Fibroblast of mammary gland (primary cell): ENCODE measurements at places on chromosomes 12 and 14.

DNA sequence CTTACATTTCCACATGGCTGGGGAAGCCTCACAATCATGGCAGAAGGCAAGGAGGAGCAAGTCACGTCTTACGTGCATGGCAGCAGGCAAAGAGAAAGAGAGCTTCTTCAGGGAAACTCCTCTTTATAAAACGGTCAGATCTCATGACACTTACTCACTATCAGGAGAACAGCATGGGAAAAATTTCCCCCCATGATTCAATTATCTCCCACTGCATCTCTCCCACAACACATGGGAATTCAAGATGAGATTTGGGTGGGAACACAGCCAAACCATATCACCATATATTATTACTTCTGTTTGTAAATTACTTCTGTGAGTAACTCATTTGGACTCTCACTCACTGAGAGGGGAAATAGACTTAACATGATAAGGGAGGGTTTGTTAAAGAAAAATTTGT lies 1496.8 kb upstream of the TMEM132C start:
- DNase-seq: peak; percentile 6

DNA sequence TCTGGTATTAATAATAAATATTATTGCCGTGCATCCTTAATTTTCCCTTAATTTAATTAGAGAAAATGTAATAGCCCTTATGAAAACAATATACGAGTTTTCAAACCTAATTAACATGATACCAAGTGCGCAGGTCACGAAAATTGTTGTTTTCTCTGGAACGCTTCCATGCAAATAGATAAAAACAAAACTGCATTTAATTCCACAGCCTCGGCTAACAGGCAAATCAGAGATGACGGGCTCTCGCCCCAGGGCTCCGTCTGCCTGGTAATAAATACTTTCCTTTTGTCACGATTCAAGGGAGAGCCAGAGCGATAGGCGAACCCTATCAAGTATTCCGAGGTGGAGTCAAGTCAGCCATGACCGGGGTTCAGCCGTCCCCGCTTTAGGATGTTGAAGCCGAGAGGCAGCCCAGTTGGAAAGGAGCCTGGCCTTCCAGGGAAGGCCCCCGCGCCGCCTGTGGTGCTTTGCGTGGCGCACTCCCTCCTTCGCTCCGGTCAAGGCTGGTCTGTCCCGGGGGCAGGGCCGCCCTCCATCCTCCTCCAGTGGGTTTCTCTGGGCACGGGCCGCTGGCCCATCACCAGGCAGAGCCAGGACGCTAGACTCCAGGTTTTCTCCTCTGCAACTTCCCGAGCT lies 137.8 kb upstream of the GSC start:
- no peak for DNase-seq

DNA sequence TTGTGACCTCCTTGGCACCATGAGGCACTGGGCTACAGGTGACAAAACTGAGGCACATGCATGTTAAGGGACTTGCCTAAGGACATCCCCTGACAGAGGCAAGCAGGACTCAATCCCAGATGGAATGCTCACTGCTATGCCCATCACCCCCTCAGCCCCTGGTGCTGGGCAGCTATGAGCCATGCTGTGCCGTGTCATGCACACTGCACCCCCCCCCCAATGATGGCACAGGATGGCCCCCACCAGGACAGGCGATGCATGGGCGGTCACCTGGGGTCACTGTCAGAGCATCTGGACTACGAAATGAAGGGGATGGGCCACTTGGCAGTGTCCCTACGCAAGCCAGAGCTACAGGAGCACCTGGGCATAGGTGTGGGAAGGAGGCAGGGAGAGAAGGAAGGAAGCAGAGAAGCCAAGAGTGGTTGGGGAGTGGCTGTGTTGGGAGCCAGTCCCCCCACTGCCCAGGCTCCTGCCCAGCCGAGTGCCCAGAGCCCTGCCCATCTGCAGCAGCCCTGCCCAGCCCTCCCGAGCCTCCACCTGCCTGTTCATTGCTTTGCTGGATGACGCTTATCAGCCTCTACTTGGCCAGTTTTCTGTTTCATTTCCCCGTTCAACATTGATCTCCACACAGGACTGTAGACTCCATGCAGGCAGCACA lies 84.9 kb upstream of the DIO3 start:
- DNase-seq: no peak

- DNase-seq: no peak
Observed at GRCh38 chr12:114190971-114191370, 215.0 kb downstream of the TBX5 start.

DNA sequence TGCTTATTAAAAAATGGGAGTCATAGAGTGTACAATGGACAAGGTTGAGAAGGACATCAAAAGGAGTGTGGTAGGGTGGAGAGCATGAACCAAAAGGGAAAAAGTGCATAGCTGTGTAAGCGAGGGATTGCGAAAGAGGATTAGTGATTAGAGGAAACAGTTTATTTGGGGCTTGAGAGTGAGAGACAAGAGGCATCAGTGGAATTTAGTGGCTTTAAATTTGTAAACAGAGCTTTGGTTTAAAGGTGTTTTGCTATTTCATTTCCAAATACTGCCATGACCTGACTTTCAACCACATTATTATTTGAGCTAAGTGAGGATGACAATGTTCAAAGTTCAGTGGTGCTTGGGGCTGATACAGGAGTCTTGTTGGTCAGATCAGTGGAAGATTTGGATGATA lies 53.4 kb downstream of the SLC16A7 start:
- DNase-seq: no peak

GRCh38 chr12:19872621-19873540 lies 433.6 kb downstream of the AEBP2 start:
- peak; percentile 70 for DNase-seq

DNA sequence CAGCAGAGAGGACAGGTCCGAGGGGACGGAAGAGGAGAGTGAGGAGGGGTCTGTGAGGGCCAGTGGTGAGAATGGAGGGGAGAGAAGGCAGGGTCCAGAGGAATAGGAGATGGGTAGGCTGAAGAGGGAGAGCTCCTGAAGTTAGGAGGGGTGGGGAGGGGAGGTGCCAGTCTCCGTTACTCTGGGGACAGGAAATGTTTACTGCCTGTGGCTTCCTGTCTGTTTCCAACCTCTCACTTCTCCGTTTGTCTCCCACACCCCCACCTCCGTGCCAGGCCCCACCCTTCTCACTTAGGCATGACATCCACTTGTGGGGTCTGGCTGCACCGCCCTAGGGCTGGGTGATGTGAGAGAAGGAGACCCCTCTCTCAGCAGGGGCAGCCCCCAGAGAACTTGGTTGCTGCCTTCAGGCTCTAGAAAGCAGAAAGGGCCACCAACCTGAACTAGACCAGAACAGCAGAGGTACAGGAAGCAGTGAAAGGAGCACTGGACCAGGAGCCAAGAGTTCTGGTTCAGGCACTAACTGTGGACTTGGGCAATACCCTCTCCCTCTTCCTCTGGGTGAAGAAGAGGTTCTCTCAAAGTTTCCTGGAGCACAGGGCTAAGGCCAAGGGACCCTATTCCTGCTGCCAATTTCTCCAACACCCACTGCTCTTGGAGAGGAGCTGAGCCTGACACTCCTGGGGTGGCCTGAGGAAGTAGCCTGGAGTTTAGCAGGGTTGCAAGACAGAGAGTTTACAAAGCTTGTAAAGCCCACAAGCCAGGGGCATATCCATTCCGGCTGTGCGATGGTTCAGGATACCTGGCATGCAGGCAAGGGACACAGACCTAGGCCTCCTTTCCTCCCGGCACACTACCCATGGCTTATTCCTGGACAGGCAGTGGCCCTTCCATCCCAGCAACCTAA lies 5.5 kb downstream of the ITGA5 start:
- DNase-seq: no peak
